Non-pigmented ciliary epithelial cell (primary cell): ENCODE measurements at places on chromosomes 6 and 20.

DNA sequence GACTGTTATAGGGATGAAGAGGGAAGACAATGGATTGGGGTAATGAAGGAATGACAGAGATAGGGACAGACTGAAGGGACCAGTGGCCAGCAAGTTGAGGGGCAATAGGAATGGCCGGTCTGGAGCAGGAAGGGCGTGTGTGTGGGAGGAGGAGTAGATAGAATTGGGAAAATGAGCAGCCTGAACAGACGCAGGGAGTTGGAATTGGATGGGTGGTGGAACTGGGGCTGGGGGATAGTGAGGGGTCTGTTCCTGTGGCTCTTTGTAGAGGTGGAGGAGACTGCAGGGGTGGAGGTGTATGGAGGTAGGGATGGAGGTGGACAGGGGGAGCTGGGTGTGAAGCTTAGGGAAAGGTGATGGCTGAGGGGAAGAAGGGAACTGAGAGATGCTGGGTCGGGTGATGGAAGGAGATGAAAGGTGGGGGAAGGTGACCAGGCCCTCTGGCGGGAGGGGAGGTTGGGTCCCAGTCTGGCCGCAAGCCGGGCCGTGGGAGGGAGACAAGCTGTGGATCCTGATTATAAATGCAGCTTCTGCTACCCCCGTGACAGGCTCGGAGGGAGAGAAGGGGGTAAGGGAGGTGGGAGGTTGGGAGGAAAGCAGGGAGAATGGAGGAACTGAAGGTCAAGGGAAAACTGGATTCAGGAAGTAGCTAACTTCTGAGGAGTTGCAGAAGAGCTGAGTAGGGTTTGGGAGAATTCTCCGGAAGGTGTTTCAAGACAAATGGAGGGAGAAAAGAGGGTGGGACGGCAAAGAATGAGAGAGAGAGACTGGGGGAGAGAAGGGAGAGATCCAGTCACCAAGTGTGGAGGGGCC, 5.2 kb downstream of the SYNGAP1 start:
- DNase-seq, result no peak

DNA sequence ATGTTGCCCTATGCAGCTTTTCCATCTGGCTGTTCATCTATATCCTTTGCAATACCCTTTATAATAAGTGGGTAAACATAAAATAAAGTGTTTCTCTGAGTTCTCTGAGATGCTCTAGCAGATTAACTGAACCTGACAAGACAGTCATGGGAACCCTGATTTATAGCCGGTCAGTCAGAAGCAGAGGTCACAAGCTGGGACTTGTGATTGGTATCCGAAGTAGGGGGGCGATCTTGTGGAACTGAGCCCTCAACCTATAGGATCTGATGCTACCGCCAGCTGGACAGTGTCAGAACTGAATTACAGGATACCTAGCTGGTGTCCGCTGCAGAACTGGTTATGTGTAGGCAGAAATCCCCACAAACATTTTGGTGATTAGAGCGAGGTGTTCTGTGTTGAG, 39.0 kb downstream of the SLC17A5 start:
- no peak for DNase-seq

- DNase-seq, result no peak
Observed at GRCh38 chr6:108559097-108559883, 1.4 kb upstream of the FOXO3 start.

GRCh38 chr6:137902699-137903098, 35.6 kb downstream of the TNFAIP3 start:
- no peak for DNase-seq
